ENCODE measurements at places on chromosomes 7 and 10.

DNA sequence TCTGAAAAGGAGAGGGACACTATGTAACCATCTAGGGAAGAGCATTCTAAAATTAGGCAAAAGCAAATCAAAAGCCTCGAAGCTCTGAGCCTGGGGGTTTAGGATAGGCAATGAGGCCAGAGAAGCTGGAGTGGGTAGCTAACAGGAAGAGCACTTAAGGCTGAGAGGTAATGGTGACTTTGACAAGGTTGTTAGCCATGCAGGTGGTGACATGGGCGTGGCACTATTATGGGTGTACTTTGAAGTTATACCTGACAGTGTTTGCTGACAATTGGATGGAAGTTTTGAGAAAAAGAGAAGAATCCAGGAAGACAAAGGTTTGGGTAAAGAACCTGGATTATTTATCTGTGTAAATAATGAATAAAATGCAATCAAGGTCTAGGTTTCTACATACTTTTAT, 383.0 kb upstream of the SEMA3C start:
- DNase-seq, result no peak

DNA sequence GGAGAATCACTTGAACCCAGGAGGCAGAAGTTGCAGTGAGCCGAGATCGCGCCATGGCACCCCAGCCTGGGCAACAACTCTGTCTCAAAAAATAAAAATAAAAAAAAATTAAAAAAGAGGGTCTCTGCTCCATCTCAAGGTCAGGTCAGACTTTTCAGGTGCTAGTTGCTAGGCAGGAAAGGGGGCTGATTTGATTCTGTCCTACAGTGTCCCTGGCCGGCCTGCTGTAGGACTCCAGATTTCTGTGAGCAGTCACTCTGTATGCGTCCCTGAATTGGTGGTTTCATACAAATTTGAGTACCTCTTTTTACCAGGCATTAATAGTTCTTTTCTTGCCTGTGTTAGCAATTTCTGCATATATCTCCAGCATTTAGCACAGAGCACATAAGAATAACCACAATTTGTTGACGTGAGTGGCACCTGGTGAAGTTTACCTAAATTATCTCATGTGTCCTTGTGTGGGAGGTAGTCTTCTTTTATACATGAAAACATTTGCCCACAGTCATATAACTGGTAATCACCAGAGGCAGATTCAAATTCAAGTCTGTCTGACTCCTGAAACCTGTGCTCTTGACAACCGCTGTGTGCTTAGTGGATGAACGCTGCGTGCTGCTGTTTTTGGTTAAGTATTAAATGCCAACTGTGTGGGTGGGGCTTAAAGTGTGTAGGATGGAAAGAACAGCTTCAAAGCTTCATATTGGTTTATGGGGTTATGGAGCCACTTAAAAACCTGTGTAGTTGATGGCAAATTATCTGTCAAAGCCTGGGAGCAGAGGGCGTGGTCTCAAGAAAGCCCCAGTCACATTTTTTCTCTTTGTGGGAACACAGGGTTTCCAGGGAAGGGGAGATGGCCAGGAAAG, 3.2 kb upstream of the ZNF775 start:
- DNase-seq, result no peak

DNA sequence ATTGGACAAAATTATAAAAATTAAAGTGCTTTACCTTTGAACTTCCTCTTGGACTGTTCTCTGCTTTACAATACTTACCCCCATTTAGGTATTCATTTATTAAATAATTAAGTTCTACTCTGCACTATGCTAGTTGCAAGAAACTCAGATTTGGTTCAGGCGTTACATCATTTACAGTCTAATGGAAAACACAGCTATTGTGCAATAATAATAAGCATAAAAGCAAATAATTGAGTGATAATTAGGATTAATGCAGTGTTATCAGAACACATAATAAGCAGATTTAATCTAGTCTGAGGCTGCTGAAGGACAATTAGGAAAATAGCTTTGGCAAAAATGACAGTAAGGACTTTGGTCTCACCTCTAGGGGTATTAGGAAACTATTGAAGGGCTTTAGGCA, 493.2 kb upstream of the ADARB2 start:
- DNase-seq, result no peak

DNA sequence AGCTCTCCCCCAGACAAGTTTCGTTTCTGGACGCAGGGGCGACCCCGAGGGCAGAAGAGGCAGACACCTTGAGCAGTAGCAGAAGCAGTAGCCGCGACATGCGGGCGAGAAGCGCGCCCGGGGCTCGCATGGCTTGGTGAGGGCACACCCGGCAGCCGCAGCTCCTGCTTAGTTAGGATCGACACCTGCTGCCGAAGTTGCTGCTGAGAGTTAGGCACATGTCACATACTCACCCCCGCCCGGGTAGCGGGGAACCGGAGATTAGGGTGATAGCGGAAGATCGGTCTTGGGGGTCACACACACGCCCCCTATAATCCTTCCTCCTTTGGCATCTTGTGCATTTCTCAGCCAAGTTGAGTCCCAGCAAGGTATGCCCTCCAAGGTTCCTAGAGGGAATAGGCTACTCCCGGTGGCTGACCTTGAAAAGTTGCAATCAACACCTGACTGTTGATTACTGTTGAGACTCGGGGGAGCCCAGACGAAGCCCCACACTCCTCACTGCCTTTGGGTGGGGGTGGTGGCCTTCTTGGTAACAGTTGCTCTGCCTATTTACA, 668 bp downstream of the GPR37 start:
- no peak for DNase-seq

GRCh38 chr7:20647036-20647435, 31.6 kb downstream of the ABCB5 start:
- no peak for DNase-seq

- DNase-seq, result no peak
These were observed 15.0 kb upstream of the CRPPA start for GRCh38 chr7:16436306-16436705.

DNA sequence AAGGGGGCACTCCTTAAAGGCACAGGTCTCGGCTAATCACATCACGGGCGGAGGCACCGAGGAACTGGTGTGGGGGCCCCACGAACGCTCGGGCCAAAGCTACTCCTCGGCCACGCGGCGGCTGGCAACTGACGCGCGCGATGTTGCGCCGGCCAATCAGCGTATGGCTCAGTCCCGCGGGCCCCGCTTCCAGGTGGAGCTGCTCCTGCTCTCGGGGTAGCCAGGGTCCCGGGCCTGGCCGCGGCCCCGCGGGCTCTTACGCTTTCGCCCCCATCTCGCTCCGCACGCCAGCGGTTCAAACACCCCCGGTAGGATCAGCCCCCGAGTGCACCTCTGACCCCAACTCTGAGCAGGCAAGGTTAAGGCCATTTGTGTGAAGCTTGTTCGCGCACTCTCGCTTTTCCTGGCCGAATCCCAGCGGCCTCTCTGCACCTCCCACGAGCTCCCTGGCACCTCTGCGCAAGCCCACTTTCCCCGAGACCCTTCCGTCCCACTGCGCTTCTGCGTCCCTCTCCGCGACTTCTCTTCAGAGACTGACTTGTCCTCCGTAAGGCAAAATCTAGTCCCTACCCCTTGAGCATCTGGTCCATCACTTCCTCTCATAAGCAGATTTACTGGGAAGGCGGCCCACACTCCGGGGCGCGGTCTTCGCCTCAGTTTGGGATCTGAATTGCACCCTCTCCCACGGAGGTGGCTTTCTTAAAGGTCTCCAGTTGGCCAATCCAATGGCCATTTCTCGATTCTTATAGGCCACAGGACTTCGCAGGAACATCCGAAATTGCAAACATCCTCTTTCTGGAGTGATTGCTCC, 200.9 kb upstream of the TBX20 start:
- DNase-seq, result no peak
